ENCODE measurements at places on chromosomes 5 and 9.

GRCh38 chr9:82722561-82722960 is 340.4 kb downstream of the RASEF start:
- DNase-seq = no peak

- peak; percentile 27 for DNase-seq
These were observed 75.5 kb downstream of the SGCD start for GRCh38 chr5:156402387-156402921.

DNA sequence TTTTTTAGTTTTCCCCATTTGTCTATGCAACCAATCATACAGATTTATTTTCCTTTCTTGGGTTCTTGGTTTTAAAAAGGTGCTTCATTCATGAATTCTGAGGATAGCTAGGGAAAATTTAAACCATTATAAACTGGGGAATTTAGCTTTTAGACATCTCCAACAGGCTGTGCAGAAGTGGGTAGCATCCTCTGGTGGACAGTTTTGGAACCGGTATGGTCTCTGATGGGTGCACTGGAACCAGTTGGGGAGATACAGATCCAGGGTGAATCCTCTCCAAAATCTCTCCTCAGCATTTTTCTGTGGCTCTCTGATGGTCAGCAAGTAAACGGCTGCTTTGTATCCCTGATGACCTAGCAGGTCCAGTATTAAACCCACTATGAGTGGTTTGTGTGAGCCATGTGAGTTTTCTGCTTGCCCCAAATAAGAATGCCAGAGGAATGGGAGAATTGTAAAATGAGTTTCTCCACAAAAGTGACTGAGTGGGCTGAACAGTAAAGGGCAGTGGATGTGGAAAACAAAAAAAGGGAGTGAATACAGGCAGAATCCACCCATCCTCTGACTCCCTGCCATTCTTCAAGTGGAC is 9.1 kb upstream of the DNAJC25 start:
- DNase-seq = peak; percentile 16

GRCh38 chr9:79259858-79260257 is 311.9 kb upstream of the TLE4 start:
- DNase-seq = no peak

- DNase-seq = no peak
These were observed 446.8 kb upstream of the CDH18 start for GRCh38 chr5:20434786-20435185.

GRCh38 chr5:88667496-88668201 is 215.3 kb downstream of the MEF2C start:
- DNase-seq = no peak

- DNase-seq = no peak
These were observed 5.2 kb downstream of the F2R start for GRCh38 chr5:76720988-76721569.

- DNase-seq = no peak
These were observed 5.1 kb downstream of the AIF1L start for GRCh38 chr9:131101207-131101964.

DNA sequence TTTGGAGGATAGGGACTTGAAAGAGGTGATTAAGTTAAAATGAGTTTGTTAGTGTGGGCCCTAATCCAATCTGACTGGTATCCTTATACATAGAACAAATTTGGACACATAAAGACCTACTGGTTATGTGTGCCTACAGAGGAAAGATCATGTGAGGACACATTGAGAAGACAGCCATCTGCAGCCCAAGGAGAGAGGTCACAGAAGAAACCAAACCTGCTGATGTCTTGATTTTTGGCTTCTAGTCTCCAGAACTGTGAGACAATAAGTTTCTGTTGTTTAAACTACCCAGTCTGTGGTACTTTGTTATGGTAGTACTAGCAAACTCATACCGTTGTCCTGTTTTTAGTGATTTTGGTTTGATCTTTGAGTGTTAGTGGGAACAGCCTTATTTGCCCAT is 18.3 kb downstream of the RNF180 start:
- no peak for DNase-seq

GRCh38 chr9:136624184-136624951 is 38.3 kb upstream of the EGFL7 start:
- no peak for DNase-seq

DNA sequence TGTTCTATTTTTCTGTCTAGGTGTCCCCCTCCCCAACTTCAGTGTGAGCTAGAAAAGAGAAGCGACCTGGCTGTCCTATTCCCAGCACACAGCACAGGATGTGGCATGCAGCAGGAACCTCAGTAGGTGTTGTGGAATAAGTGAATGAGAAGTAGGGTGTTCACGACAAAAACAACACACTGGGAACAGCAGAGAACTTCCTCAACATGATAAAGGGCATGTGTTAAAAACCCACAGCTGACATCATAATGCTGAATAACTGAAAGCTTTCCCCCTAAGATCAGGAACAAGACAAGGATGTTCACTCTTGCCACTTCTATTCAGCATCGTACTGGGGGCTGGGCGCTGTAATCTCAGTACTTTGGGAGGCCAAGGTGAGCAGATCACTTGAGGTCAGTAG is 155.6 kb upstream of the ZNF618 start:
- DNase-seq = no peak

GRCh38 chr9:21936161-21936560 is 58.0 kb downstream of the CDKN2A start:
- no peak for DNase-seq

DNA sequence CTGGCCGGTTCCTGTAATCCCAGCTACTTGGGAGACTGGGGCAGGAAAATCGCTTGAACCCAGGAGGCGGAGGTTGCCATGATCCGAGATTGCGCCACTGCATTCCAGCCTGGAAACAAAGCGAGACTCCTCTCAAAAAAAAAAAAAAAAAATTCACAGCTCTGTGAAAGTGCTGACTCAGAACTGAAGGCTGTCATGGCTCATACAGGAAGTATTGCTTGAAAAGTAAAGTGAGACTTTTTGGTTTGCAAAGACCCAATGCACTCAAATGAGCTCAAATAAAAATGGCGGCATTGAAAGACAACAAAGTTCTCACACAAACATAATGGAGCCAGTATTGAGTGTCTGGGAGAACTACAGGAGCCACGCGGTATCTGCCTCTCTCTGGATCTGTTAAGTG is 202.1 kb downstream of the FBXL7 start:
- DNase-seq = no peak

GRCh38 chr9:5352637-5353248 is 13.1 kb upstream of the RLN1 start:
- no peak for DNase-seq

- no peak for DNase-seq
These were observed 27.1 kb downstream of the SLC22A5 start for GRCh38 chr5:132396589-132397031.

- DNase-seq = no peak
These were observed 220.2 kb downstream of the AGTPBP1 start for GRCh38 chr9:85521371-85522197.

GRCh38 chr5:143714629-143715028 is 97.3 kb upstream of the HMHB1 start:
- DNase-seq = no peak

GRCh38 chr9:112819635-112820496 is 69.3 kb downstream of the SNX30 start:
- no peak for DNase-seq

GRCh38 chr5:96022971-96023370 is 61.3 kb upstream of the ELL2 start:
- DNase-seq = no peak

DNA sequence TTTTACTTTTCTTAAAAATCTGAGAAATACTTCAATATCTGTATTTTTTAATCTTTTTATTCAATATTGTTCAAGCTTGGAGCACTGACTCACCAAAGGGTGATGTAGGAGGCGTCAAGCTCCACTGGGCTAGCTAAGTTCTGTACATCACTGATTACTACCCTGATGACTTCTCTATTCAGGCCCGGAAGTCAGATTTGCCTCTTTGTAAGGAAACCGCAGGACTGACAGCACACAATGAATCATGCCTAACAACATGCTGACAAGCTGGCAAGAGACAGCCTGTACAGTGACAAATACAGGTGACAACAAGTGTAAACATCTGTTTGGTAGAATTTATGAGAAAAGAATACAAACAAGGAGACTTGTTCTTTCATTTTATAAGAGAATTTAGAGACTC is 627.9 kb upstream of the RORB start:
- no peak for DNase-seq

DNA sequence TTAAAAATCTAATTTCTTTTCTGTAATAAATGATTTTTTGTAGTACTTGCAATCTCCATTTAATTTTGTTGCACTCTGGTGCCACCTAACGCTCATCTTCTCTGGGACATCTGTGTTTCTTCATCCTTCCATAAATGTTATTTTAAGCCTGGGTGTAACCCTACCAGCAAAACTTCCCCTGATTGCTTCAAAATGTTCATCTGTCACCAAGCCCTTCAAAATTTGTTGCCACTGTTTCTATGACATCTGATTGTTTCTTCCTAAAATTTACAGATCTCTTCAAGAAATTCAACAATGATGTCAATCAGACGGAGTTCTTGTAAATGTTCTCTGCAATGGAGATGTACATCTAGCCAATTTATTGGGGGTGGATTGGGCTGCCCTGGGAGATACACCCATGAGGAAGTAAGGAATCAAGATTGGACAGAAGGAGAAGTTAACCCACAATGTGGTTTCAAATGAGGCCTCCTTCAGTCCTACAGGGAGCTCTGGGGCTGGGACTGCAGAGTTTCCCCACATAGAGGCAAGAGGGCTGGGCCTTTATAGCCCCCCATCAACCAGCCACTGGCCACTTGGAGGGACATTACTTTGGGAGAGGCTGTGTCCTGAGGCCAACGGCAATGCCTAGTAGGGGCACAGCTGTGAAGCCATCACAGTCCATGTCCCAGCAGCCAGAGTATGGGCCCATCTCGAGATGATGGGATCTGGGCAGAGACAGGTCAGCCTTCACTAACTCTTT is 23.3 kb downstream of the MCTP1 start:
- no peak for DNase-seq

- DNase-seq = no peak
These were observed 274.2 kb upstream of the PUM3 start for GRCh38 chr9:3118081-3118480.
